ENCODE measurements at places on chromosomes 6 and 20.

DNA sequence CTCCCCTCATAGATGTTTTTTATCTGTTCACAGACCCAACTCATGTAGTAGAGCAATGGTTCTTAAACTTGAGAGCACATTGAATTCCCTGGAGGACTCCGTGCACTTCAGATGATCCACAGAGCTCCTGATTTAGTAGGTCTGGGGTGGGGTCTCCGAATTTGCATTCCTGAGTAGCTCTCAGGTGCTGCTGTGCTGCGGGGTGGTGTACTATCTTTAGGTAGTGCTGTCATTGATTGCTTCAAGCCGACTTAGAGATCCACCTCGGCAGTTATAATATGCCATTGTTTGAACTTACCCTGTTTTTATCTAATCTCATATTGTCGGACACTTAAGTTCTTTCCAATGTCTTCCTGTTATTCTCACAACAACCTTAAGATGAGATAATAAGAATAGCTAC lies 45.0 kb downstream of the BMP2 start:
- no peak for DNase-seq

DNA sequence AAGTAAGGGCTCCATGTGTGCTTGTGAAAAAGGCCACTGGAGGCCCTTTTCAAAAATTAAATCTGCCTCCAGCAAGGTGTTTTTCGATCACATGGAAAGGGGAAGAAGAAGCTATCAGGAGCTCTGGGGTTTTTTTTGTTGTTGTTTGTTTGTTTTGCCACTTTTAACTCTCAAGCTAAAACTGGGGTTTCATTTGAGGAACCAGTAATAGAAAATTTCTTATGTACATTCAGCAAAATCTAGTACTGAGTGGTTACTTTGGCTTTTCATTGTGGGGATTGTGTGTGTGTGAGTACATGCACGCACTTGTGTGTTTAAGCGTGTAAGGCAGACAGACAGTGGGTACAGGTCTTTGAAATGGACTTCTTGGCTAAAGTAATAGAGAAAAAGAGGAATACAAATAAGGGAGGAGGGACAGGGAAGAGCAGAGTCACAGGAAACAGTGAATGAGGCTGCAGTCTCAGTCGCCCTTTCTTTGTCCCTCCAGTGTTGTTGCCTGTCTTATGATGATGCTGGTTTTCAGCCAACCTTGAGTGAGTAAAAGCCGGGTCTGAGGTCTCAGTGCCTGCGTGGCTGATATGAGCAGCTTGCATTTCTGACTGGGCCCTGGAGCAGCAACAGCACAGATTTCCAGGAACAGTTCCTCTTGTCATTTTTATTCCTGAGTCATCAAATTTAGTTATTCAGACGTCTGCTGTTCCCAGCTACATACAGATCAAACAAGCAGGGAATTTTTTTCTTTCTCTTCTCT lies 26.2 kb downstream of the SLC16A10 start:
- no peak for DNase-seq

DNA sequence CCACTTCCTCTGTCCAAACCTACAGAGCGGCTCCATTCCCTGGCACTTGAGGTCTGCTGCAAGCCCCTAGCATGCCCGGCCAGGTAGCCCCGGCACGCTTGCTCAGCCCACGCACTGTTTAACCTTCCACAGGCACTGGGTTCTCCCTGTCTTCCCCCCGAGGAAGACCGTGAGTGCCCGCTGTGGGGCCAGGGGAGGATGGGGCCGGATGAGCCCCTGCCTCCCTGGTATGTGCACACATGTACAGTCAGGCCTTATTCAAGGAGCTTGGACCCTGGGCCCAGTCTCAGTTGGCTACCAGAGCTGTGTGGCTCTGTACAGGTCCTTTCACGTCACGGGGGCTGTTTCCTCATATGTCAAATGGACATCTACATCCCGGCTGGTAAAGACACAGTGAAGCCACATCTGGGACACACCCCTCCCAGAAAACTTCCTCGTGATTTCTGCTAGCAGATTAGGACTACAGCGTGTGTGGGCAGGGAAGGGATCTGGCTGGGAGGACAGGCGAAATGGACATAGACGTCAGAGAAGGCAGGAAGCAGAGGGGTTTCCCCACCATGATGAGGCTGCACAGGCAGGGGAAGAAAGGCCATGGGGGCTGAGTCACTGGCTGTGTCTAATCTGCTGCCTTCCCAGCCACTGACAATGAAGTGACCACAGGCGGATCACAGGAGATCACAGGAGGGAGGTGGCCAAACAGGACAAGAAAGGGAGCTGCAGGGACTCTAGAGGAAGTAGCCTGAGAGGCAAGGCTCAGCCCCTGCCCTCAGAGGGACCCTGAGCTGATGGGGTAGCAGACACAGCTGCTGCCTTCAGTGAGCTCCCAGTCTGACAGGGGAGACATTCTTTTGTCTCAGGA lies 62.9 kb downstream of the MRPL14 start:
- no peak for DNase-seq

DNA sequence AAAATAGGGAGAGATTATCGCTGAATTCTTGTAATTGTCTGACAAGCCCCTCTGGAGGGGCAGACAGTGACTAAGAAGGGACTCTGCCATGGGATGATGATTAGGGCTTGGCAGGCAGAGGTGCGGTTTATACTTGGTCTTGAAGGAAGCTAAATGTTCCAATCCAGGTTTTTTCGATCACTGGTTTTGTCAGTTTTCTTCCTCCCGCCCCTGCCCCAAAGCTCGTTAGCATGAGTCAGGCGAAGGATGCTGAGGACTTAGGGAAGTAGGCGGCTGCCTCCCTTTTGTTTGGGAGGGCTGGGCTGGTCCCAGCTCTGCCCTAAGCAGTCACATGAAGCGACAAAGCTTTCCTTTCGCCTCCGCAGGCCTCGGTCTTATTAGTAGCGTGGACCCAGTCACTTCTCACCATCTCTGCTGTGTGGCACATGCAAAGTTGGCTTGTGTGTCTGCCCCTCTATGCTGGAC lies 314.2 kb downstream of the CDC5L start:
- no peak for DNase-seq

- DNase-seq, result no peak
Observed at GRCh38 chr6:33147807-33148666, 44.2 kb downstream of the COL11A2 start.

- DNase-seq, result no peak
Observed at GRCh38 chr6:33856031-33856590, 52.3 kb upstream of the MLN start.

GRCh38 chr6:15595461-15596173 lies 67.2 kb downstream of the DTNBP1 start:
- DNase-seq, result no peak

GRCh38 chr6:27178407-27178730 lies 69.1 kb upstream of the PRSS16 start:
- no peak for DNase-seq

Data from activated CD8-positive, alpha-beta memory T cell treated with anti-CD3 and anti-CD28 coated beads, Interleukin-2, amount 50 U/mL, for 48 hours (primary cell).